Fibroblast of skin of scalp (primary cell): ENCODE measurements at places on chromosomes 2 and 18.
A peak's percentile ranks its signal among the peaks of the same experiment; 100 is the strongest.

- no peak for DNase-seq
These were observed 6.2 kb upstream of the REV1 start for GRCh38 chr2:99496021-99496420.

- no peak for DNase-seq
These were observed 1.0 kb downstream of the MARS2 start for GRCh38 chr2:197705912-197706838.

DNA sequence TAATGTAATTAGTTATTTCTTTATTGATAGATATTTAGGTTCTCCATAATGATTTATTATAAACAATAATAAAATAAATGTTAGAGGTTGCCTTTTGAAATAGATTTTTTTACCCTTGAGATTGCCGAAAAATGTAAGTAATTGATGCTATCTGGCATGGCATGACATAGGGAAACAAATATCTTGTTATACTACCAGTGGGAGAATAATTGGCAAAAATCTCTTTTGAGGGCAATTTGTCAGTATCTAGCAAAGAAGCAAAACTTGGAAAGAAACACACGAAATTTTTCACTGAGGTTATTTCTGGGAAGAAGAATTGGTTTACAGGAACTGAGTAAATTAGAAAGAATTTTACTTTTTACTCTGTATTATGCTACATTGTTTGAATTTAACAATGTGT is 547.2 kb upstream of the SETBP1 start:
- peak; percentile 19 for DNase-seq

- peak; percentile 36 for DNase-seq
These were observed 105.2 kb upstream of the ZNF521 start for GRCh38 chr18:25457126-25457525.

DNA sequence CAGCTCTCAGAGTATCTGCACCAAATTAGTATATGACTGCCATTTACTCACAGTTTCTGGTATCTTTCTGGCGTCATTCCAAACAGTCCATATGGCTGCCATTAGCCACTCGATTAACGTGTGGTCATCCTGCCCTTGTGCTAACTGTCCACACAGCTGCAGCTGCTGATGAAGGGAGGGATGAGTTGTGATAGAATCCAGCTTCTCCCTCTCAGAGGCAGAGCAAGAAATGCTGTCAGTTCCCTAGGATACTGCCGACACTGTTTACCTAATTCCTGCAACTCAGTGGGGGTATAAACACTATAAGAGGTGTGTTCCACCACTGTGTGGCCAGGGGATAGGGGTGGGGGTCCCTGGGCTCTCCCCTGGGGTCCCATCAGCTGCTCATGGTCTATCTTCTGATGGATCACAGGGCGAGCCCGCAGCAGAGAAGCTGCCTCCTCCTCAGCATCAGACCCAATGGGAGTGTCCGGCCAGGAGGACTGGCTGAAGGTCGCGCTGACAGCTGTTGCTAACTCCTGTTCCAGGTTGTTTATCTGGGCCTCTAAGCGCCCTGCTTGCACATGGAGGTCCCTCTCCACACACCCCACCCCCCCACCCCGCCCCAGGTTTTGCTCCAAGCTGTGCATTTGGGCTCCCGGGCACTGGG is 17.3 kb upstream of the KLHL23 start:
- DNase-seq: peak; percentile 52

GRCh38 chr18:62201870-62202269 is 14.8 kb downstream of the RELCH start:
- DNase-seq: no peak

DNA sequence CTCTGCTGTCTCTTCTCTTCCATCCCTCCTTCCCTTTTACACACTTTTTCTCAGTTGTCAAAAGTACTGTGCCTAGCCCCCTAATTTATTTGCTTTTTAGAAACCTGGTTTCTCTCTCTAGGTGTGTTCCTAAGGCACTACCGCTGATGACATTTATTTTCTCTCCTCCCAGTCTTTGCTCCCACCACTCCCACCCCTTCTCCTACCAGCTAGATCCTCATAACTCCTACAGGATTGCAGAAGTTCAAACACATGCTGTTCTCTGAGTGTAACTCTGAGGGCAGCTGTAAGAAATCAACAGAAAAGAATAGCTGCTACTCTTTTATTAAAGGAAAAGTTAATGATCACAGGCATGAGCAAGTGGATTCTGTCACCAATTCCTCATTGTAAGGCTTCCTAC is 22.3 kb upstream of the LRRTM1 start:
- no peak for DNase-seq

DNA sequence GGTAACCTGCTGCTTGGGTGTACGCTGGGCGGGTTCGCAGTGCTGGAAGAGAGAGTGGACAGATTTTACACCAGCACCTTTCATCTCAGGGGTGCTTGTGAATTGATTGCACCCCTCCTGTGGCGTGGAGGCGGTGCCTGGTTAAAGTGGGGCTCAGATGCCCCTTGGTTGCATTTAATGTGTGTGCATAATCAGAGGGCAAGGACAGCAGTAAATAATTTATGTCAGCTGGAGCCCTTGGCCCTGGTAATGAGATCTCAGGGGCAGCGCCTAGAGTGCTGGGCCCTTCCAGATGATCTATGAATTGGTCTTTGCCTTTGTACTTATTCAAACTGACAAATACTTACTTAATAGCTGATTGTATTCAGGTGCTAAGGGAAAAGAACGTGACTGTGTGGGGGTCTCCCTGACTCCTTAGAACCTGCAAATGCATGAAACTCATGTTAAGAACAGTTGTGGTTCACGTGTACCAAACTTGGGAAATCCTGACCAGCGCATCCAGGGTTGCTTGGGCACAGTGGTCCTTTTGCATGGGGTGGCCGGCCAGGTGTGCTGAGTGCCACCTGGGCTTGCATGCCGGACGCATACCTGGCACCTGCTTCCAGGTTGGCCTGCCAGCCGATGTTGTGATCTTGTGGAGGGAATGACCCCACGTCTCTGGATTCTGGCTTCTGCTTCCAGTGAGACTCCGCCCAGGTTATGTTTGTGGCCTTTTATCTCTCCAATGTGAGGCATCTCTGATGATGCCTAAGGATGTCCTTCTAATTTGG is 118.5 kb downstream of the AGAP1 start:
- DNase-seq: no peak

DNA sequence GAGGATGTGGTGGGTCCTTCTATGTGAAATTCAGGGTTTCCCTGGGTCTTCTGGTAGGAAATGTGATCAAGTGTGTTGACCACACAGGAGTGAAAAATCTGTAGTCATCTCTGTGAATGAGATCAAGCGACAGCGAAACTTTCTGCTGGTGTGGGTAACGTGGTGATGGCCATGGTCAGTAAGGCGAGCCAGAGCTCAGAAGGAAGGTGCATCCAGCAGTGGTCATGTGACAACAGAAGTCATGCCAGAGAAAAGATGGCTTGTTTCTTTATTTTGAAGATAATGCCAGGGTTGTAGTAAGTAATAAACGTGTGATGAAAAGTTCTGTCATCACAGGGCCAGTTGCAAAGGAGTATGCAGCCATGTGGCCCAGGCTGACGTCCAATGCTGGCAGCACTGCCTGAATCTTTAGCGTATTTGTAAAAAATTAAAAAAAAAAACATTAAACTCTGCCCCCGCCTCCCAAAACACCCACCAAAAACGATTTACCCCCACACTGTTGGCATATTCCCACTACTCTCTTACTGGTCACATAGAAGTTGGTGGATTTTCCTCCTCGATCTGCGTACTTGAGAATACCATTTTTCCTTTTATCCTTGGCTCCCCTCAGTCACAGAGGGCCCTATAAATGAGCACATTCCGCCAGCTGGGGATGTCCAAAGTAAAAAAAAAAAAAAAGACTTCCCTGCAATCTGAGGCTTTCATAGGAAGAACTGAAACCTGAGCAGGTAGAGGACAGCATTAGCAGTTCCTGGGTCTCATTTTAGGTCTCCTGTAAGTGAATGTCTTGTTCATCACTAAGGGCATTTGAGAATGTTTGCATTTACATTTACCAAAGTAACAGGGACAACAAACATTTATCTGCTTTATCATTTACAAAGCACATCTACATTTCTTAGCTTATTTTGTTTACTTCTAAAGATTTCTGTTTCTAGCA is 70.6 kb downstream of the SLC4A3 start:
- DNase-seq: no peak

DNA sequence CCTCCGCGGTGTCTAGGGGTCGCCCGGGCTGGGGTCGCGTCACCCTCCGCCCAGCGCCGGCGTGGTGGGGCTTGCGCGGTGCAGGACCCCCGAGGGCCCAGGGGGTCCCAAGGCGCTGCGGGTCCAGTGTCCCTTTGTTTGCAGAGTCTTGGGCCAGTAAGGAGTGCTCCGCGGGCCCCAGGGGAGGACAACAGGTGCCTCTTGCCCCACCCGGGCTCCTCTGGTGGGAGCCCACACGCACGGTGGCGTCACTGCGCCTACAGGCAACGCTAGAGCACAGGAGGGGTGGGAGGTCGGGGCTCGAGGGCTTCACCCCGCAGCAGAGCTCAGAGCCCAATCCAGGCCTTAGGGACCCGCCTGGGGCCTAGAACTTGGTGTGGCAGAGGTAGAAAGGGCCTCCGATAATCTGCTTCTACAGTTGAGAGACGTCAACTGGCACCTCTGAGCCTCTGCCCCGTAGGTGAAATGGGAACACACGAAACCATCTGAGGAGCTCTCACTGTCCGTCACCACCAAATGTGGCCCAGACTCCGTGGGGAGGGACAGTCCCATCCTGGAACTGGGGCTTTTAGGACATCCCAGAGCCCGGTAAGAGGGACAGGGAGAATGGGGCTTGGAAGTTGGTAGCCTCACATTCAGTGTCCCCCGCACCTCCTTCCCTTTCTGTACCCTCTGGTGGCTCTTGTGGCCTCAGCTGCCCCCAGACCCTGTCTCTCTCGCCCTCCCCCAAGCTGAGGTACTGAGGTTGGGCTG is 1.4 kb downstream of the ARID5A start:
- no peak for DNase-seq

DNA sequence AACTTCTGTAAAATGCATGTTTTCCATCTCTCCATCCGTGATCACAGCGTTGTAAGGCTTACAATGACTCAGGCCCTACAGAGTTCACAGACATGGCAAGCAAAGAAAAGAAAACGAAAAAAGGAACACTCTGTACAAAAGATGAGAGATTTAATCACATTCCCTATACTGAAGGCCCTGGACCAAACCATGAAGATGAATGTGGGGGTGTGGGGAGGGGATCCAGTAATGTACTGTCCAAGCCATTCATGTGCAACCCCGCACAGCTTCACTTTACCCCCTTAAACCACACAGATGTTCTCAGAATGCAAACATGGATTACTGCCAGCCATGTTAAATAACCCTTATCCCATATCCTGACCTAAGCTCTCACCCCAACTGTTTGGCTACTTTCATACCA is 391.1 kb downstream of the NCKAP5 start:
- no peak for DNase-seq

GRCh38 chr2:198309673-198310280 is 505.4 kb downstream of the PLCL1 start:
- DNase-seq: peak; percentile 56

DNA sequence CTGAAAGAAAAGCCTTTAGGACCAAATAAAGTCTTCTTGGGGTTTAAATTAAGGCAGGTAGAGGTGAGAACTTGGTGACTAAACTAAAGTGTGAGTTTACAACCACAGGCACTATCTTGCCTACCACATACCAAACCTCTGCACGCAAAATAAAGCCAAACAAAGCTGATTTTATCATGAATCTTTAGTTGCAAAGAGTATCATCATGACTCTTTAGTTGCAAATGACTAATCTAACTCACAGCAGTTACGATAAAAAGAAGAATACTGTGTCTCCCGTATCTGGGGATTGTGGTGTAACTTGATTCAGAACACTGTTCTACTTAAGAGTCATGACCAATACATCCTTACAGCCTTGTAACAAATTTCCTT is 11.2 kb downstream of the CFAP210 start:
- no peak for DNase-seq

DNA sequence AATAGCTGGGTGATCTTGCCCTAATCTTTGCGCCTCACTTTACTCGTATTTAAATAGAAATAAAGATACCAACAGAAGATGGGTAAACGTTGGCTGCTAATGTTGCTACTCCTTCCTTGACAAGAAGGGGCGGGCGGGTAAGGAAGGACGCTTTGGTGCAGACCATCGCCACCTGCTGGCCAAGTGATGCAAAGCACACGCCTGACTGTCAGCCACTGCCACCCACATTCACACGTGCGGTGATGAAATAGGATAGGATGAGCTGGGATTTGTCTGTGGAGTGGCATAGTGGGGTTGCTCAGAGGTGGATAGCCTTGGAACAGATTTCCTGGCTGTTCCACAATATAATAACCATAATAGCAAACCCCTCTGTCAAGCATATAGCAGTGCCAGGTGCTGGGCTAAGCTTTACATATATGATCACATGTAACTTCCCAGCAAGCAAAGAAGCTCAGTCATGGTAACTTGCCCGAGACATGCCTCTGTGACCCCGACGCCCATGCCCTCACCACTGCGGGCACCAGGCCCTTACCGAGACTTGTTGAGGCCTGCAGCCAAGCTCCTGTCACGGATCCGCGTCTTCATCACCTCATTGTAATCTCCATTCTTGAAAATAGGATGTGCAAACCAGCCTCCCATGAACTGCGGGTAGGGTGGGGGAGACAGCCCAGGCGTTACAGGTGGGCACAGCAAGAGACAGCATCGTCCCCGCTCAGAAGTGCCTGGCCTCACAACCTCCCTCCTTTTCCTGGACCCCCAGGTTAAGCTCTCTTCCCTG is 39.3 kb downstream of the LCT start:
- DNase-seq: peak; percentile 81
